ENCODE measurements at places on chromosomes 12 and 14.

GRCh38 chr12:25186038-25186787, 8.7 kb downstream of the DNAI7 start:
- no peak for DNase-seq

GRCh38 chr12:39671898-39672875, 52.6 kb upstream of the ABCD2 start:
- DNase-seq = no peak

GRCh38 chr14:22802860-22803686, 12.2 kb downstream of the SLC7A7 start:
- no peak for DNase-seq

- no peak for DNase-seq
These were observed 8.6 kb downstream of the SLC38A6 start for GRCh38 chr14:60989599-60989998.

GRCh38 chr14:96735526-96735925, 61.7 kb upstream of the VRK1 start:
- DNase-seq = no peak

Data from activated naive CD4-positive, alpha-beta T cell (primary cell).